ENCODE measurements at places on chromosomes 6 and 20.
A peak's percentile ranks its signal among the peaks of the same experiment; 100 is the strongest.

GRCh38 chr6:113049190-113049589 lies 702.1 kb downstream of the RFPL4B start:
- DNase-seq, result no peak

DNA sequence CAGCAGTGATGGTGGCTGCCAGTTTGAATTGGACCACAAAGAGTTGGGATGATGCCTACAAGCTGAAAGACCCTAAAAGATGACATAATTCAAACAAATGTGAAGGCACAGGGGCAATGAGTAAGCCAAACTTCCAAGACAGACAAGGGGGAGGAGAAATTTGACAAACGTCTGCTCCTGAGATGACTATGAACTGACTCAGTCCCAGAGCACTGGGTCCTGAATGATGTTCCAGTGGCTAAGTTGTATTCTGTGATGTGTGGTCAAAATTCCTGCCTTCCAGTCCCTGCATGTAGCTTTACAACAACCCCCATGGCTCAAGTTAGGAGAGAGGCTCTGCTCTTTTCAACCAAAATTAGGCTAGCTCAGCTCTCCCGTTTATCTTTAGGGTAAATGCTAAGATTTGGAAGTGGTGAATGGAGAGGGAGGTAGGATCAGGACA lies 86.1 kb upstream of the SIRPA start:
- DNase-seq, result no peak

DNA sequence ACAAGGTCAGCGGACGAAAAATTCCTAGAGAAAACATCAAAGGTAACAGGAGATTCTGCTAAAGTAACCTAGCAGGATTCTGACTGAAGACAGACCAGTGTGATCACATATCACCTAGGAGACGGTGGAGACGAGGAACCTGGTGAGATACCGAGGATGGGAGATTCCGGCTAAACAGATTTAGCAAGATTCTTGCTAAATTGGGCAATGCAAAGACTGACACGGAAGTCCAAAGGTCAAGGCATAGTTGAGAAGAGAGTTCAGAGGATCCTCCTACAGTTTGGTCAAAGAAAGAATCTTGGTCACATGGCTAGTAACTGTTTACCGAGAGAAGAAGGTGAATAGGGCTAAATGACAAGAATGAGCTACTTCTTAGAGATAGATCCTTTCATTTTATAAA lies 61.1 kb downstream of the TMEM170B start:
- no peak for DNase-seq

- no peak for DNase-seq
Observed at GRCh38 chr20:61970357-61970756, 95.3 kb downstream of the TAF4 start.

- DNase-seq, result no peak
Observed at GRCh38 chr6:38184585-38185080, 365.1 kb downstream of the ZFAND3 start.

GRCh38 chr6:84764332-84765049 lies at the start of gene TBX18:
Gene TBX18, minus strand, starts transcription at chr6:84764598. Its CDS starts 417 bp downstream, at chr6:84764181.
- peak; percentile 97 for DNase-seq

GRCh38 chr6:134481966-134482365 lies 164.1 kb upstream of the SGK1 start:
- DNase-seq, result no peak
